ENCODE measurements at places on chromosomes 7 and 10.

DNA sequence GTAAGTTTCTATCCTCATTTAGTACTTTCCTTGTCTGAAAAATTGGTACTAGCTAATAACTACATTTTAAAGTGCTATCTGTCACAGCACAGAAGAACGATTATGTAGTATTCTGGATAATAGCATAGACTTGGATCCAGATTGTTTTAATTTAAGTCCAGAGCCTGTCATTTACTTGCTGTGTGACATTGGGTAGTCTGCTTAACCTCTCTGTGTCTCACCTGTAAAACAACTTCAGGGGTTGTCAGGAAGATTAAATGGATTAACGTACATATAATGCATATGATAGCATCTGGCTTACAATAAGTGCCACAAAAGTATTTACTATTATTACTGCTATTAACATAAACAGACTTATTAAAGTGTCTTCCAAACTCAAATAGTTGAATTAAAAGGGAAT is 1221.4 kb downstream of the GATA3 start:
- DNase-seq, result no peak

GRCh38 chr10:73771722-73772280 is 10.0 kb upstream of the CHCHD1 start:
- peak; percentile 23 for DNase-seq

DNA sequence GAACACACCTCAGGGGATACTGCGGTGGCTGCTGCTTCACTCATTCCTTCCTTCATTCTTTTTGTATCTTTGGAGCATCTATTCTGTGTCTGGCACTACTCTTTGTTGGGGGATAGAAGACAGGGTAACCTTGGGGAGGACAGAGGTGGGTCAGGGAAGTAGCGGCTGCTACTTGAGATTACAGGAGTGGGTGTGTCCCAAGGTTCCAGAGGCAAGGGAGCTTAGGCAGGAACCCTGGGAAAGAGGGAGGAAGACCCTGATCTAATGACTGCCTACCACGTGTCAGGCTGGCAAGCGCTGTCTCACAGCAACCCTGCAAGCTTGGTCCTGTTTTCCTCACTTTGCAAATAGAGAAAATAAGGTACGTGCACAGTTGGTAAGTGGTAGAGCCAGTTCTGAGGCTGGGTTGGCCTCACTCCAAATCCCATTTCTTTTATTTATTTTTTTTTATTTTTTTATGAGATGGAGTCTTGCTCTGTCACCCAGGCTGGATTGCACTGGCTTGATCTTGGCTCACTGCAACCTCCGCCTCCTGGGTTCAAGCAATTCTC is 985.9 kb upstream of the ZNF722 start:
- no peak for DNase-seq

DNA sequence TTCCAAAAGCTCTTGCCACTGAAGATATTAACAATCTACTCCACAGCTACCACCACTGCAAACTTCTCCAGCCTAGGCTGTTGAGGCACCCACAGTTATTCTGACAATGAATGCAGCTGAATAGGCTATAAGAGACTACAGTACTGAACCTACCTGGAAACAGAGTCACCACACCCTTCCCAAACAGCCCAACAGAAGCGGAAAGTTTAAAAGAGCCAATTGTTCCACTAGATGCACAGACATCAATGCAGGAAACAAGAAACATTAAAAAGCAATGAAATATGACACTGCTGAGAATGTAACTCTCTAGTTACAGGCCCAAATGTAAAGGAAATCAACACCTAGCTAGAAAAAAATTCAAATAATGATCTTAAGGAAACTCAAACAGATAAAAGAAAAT is 64.5 kb upstream of the PLA2G12B start:
- no peak for DNase-seq

DNA sequence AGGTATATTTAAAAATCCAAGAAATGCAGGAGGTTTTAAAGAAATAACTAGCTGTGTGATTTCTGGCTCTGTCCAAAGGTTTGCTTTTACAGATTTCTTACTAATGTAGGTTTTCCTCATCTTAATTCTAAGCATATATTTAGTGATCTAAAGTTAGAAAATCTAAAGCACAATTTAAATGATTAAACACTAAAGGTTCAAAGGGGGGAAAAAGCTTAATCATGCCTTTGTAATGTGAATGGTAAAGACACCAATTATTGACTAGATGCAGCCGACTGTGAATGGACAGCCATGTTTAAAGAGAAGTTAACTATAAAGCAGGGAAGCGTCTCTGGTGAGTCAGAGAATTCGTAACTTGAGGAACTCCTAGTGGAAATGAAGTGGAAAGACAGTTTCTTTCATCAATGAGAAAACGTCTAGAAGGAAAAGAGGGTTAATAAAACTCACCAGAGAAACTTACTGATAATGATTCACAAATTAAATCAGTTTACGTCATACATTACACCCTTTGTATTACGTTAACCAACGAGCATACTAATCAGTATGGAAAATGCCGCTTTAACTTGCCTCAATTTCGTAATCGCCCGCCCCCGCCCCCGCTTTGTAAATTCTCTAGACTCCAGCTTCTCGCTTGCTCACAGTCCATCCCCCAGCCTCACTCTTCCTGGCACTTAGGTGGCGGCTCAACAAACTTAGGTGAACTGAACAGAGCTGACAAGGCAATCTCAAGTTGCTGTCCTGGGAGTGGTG is 1.1 kb upstream of the HBP1 start:
- DNase-seq, result peak; percentile 59

- DNase-seq, result no peak
Measured at GRCh38 chr7:91554883-91555282, 290.6 kb downstream of the FZD1 start.

DNA sequence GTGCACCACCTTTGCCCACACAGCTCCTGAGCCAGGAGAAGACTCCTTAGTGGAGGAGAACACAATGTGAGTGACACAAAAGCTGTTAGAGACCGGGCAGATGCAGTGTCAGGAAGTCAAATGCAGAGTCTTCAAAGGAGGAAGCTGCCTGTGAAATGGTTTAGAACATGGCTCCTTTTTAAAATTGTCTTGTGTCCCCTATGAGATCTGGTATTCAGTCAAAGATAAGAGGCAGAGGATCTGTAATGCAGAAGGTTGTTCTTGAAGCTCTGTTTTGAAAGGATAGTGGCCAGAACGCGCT is 133.0 kb downstream of the VIPR2 start:
- no peak for DNase-seq

DNA sequence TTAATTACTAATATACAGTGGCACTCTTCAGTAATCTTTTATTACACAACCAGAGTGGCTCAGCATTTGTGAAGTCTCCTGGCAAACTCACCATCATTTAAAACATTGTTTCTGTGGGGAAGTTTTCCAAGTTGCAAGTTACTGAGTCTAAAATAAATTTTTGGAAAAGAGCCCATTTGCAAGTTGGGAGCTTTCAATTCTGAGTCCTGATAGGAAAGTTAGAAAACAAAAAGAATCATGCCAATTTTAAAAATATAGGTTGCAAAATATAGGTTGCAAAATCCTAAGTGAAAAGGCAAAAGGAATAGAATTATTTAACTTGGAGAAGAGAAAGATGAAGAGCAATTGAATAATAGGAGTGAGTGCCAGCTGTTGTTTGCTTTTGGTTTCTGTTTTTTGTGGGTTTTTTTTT is 378.8 kb upstream of the C7orf33 start:
- no peak for DNase-seq

GRCh38 chr7:24441314-24442027 is 131.8 kb upstream of the PALS2 start:
- DNase-seq, result no peak

GRCh38 chr7:55539380-55539779 is 32.9 kb downstream of the VOPP1 start:
- DNase-seq, result no peak

DNA sequence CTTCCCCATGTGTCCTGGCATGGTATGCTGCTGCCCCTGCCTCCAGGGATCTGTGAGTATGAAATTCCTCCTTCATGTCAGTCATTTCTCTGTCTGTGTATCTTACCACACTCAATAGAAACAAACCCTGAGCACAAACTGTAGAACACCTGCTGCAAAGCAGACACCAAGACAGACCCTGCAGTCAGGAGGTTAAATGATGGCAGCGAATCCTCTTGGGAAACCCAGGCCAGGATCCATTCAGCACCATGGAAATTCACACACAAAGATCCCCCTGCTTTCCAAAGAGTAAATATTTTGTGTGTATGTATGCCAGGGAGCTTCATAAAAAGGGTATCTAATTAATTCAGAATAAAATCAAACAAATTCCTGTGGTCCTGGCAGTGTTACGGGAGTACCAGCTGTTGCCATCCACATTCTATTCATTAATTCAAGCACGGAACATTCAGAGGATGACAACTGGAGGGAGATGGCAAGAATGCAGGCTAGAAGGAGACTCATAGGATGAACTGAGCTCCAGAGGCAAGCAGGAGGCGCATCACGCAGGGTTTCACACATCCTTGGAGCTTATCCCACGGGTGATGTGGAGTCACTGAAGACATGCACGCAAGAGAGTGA is 14.8 kb downstream of the ITIH5 start:
- DNase-seq, result no peak

GRCh38 chr10:127577376-127578258 is 28.5 kb downstream of the NPS start:
- DNase-seq, result no peak

- DNase-seq, result no peak
Measured at GRCh38 chr7:102024769-102025391, 207.5 kb downstream of the CUX1 start.

DNA sequence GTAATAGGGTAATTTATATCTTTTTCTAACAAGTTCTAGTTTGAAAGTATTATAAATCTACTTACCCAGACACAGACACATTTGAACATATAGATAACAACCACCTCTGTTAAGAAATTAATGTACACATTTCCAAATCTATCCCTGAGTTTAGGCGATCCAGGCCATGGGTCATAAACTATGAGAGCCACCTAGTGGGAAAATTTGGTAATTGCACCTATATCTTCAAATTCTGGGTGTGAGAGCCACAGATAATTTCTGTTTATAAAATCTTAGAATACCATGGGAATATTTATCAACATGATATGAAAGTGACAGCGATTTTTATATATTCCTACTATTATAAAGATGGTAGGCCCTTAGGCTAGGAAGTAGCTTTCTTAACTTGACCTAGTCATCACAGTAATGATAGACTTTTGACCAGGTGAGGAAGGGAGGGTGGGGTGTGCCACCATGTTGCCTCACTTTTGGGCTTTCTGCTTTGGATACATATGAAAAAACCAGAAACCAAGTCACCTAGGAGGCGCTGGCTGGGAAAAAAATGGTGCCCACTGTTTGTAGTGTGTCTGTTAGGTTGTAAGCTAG is 8.0 kb upstream of the EPHA1 start:
- DNase-seq, result no peak

DNA sequence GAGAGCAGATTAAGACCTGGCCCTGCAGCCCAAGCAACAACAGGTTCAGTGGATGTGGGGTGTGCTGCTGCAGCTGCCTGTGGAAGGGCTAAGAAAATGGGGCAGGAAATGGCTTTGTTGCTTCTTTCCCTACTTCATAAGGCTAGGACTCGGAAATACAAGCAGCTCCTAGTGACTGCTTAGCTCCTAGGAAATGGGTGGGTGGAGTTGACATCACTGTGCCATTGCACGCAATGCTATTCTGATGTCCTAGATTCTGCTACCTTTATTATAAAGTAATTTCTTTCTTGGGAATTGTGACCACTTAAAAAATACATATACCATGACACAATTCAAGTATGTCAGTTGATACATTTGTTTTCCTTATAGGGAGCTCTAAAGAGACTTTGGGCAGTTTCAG is 155.8 kb downstream of the FANK1 start:
- no peak for DNase-seq

DNA sequence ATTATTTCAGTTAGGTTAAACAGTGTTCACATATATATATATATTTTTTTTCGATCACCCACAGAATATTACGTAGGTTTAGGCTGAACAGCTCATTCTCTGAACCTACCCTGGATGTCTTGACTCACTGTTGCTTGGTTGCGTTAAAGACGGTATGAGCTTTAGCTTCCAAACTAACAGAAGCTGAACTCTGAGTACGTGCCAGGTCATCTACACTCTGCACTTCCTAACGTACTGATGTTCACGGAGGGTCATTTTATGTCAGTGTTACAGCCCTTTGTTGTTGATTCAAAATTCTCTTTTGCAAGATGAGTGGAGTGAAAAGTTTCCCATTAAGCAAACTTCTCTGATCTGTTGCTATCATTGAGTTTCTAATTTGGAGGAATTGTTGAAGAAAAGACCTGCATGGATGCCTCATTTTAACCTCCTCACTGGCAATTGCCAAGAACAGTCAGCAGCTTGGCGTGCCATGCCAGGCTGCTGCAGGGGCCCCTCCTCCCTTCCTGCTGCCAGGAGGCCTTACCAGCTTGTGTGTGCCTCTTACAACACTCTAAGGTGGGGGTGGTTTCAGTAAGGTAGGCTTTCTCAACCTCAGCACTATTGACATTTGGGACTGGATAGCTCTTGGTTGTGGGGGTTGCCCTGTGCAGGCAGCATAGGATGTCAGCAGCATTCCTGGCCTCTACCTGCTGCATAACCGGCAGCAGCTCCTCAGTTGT is 44.3 kb downstream of the INSYN2A start:
- DNase-seq, result no peak

All from keratinocyte (primary cell).